ENCODE measurements at places on chromosomes 7 and 10.
A peak's percentile ranks its signal among the peaks of the same experiment; 100 is the strongest.

- DNase-seq = peak; percentile 57
These were observed 84.2 kb upstream of the MKI67 start for GRCh38 chr10:128210215-128211063.

- no peak for DNase-seq
These were observed 77.1 kb upstream of the DUSP5 start for GRCh38 chr10:110420401-110421193.

DNA sequence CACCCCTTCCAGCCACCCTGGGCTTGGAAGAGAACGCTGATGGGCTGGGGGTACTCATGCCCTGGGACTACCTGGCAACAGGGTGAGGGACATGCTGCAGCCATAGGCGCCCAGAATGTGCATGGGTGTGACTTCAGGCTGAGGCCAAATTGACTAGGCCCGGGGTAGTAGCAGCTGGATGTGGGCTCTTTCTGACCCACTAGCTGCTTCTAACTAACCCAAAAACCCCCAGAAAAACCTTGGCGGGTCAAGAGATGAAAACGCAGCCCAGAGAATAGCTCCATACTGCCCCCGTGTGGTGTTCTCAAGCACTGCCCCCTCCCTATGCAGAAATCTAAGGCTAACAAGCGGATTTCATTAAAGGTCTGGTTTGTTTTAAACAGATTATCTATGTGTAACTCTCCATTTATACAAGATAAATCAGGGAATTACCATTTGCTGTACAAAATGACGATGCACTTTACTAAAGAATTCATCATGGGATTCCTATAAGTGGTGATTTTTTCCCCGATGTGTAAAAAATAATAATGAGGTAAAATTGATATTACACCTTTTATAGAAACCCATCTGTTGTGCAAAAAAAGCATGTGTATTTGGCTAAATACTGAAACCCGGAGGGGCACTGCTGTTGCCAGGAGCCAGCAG is 4.2 kb downstream of the SMARCD3 start:
- DNase-seq = no peak

GRCh38 chr10:72274730-72275350 is 1.1 kb downstream of the DDIT4 start:
- DNase-seq = peak; percentile 49

- DNase-seq = no peak
These were observed 149.8 kb downstream of the AKR1D1 start for GRCh38 chr7:138226001-138226476.

DNA sequence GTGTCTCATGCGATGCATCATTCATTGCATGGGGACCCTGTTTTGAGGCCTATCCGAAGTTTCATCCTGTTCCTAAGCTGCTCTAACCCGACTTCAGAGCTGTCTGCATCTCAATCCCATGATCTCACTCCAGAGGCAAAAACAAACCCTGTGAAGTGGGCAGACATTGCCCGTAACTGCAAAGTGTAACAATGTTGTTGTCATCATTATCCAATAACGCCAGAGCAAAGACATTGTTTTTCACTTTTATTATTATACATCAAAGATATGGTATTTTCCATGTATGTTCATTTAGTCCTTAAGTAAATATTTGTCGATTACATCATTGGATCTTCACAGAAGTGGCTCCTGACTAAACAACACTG is 246.7 kb downstream of the KLF6 start:
- DNase-seq = no peak

DNA sequence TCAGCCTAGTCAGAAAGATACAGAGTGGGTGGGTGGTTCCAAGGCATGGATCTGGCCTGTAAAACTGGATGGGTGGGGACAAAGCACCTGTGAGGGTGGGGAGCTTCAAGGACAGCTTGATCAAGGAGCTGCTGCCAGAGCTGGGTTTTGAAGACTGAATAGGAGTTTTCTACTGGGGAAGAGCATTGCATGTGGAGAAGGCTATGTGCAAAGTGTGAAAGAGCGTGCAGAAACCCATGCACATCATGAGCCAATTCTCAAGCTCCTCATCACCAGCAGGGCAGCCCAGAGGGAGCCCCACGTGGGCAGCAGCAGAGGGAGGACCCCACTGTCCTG is 58.6 kb downstream of the PDGFA start:
- no peak for DNase-seq

- DNase-seq = no peak
These were observed 168.3 kb downstream of the GLI3 start for GRCh38 chr7:42068554-42069280.

GRCh38 chr10:3779158-3779741 is 5.8 kb downstream of the KLF6 start:
- no peak for DNase-seq

GRCh38 chr10:72243822-72244437 is 27.9 kb upstream of the ASCC1 start:
- no peak for DNase-seq

- no peak for DNase-seq
These were observed 370.6 kb downstream of the PARD3 start for GRCh38 chr10:34444223-34445183.

- no peak for DNase-seq
These were observed 230.5 kb upstream of the MBL2 start for GRCh38 chr10:53003094-53003493.

GRCh38 chr7:93461350-93461749 is 113.2 kb downstream of the CALCR start:
- DNase-seq = no peak

DNA sequence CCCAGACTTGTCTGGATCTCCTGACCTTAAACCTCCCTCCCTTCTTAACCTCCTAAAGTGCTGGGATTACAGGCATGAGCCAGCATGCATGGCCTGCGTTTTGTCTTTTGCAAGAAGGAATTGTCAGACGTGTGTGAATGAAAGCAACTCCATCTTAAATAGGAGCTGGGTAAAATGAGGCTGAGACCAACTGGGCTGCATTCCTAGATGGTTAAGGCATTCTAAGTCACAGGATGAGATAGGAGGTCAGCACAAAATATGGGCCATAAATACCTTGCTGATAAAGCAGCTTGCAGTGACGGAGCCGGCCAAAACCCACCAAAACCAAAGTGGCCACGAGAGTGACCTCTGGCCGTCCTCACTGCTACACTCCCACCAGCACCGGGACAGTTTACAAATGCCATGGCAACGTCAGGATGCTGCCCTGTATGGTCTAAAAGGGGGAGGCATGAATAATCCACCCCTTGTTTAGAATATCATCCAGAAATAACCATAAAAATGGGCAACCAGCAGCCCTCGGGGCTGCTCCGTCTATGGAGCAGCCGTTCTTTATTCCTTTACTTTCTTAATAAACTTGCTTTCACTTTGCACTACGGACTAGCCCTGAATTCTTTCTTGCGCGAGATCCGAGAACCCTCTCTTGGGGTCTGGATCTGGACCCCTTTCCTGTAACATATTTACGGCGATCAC is 41.2 kb upstream of the SDK1 start:
- DNase-seq = no peak

- DNase-seq = no peak
These were observed 2.5 kb downstream of the SLC25A13 start for GRCh38 chr7:96319439-96319838.

- DNase-seq = no peak
These were observed 208.5 kb upstream of the NRP1 start for GRCh38 chr10:33542752-33543505.

Data from stimulated activated CD8-positive, alpha-beta memory T cell treated with anti-CD3 and anti-CD28 coated beads, Interleukin-4, amount 100 ng/mL, for 1 hour (primary cell).